ENCODE measurements at places on chromosomes 7 and 10. TPM values are rescaled to one million over a fixed set of nuclear protein-coding genes. Genes with fewer than 3 reads are reported as not detected.

DNA sequence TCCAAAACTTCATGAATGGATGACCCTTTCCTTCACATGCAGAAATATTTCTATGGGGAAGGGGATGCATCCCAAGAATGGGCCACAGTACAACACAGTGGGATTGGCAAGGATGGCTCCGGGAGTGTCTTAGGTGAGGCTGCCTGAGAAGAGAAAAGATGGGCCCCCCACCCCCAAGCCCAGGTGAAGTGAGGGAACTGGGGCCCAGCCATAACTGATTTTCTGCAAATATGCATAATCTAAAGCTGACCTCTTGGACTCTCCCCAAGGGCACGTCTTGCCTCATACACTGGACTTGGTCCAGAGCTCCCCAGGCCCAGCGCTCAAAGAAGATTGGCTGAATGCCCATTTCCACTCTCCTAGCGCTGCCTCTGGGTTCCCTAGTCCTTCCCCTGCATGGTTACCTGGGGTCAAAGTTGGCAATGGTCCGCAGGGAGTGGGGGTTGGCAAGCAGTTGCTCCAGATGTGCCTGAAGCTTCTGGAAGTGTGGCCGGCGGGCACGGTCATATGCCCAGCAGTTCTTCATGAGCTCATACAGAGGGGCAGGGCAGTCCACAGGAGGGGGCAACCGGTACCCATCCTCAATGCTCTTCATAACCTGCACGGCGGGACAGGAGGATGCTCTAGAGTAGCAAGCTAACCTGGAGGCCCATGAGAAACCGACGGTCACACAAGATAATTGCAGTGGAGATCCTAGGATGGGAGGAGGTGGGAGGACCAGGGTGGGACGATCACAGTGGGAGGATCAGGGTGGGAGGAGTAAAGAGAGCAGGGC is 12.3 kb downstream of the ZYX start:
- DNase-seq, result no peak

DNA sequence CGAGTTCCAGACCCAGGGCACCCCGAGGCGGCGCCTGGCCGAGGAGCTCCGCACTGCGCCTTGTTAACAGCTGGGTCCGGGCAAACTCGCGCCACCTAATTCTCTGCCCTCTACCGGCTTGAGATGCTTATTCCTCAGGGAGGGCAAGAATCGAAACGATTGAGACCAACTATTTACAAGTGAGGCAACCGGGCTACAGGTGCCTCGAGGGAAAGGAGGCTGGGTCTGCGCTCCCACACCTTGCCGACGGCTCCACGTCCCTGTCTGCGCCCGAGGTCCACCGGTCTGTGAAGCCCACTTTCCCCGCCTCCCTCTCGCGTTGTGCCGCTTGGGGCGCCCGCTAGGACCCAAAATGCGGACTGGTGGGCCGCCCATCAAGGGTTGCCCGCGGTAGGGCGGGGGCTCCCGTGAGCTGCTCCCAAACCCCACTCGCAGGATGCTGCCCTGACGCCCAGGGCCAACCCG is 527 bp downstream of the AKR1B1 start:
- peak; percentile 70 for DNase-seq

GRCh38 chr7:139016931-139017511 is 18.8 kb downstream of the ZC3HAV1L start:
- peak; percentile 75 for DNase-seq

- DNase-seq, result peak; percentile 58
These were observed 32.0 kb upstream of the PLEKHA1 start for GRCh38 chr10:122342293-122343134.

- DNase-seq, result no peak
These were observed 46.5 kb downstream of the MALSU1 start for GRCh38 chr7:23345601-23346000.

- DNase-seq, result no peak
These were observed 38.7 kb upstream of the PPP1R17 start for GRCh38 chr7:31648288-31648687.

LMBR1 gene
- total RNA-seq, result 52.0 TPM

Data from LHCN-M2 (cell line).